Ovary (tissue), 10 donors: ENCODE measurements at places on chromosomes 3 and 15. TPM values are rescaled to one million over a fixed set of nuclear protein-coding genes. Genes with fewer than 3 reads are reported as not detected.
A peak's percentile ranks its signal among the peaks of the same experiment; 100 is the strongest.

DNA sequence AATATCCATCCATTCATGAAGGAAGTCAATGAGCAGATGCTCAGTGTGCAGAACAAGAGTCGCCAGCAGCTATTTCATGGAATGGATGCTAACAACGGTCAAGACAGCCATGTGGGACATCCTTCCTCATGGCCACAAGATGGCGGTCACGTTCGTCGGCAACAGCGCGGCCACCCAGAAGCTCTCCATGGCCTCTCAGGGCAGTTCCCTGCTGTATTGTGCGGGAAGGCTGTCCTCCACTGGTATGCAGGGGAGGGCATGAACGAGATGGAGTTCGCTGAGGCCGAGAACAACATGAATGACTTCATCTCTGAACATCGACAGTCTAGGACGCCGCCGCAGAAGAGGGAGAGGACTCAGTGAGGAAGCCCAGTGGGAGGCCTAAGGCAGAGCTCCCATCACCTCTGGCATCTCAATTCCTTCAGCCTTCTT lies 208.3 kb downstream of the TJP1 start:
- no peaks in the 10 kb centered on the region for H3K36me3 ChIP-seq
- no peak for DNase-seq
- H3K4me1 ChIP-seq = no peaks in the 10 kb centered on the region
- no peak overlapping the region for H3K27ac ChIP-seq
- no peaks in the 10 kb centered on the region for H3K27me3 ChIP-seq
- no peak overlapping the region for H3K4me3 ChIP-seq

GRCh38 chr3:61858054-61858453 lies 296.7 kb downstream of the PTPRG start:
- no peaks in the 10 kb centered on the region for H3K27me3 ChIP-seq
- DNase-seq = no peak
- peaks cover 2% of the 10 kb centered on the region for H3K4me1 ChIP-seq
- H3K4me3 ChIP-seq = no peak overlapping the region

DNA sequence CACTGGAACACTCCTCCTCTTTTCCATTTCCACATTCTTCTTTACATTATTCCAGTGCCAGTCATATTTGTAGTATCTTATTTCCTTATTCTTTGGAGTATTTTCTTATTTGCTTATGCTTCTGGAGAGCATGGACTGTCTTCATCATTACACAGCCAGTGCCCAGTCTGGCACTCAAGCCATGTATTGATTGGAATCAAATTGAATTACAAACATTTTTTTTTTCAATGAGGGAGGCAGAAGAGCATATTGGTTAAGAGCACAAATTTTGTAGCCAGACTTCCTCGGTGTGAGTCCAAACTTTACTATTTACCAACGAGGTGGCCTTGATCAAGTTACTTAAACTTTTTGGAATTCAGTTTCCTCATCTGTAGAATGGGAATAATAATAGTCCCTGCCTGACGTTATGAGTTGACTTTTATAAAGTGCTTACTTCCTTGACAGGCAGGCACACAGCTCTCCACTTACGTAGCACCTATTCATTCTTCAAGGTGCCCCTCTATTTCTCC lies 186.6 kb upstream of the BCL6 start:
- H3K27me3 ChIP-seq = no peaks in the 10 kb centered on the region
- DNase-seq = no peak
- H3K4me3 ChIP-seq = no peak overlapping the region
- H3K27ac ChIP-seq = no peak overlapping the region
- H3K4me1 ChIP-seq = no peaks in the 10 kb centered on the region

GRCh38 chr3:17852217-17852616 lies 109.8 kb upstream of the TBC1D5 start:
- no peaks in the 10 kb centered on the region for H3K36me3 ChIP-seq
- no peak overlapping the region for H3K27ac ChIP-seq
- no peak overlapping the region for H3K4me3 ChIP-seq
- H3K27me3 ChIP-seq = no peaks in the 10 kb centered on the region
- DNase-seq = no peak

DNA sequence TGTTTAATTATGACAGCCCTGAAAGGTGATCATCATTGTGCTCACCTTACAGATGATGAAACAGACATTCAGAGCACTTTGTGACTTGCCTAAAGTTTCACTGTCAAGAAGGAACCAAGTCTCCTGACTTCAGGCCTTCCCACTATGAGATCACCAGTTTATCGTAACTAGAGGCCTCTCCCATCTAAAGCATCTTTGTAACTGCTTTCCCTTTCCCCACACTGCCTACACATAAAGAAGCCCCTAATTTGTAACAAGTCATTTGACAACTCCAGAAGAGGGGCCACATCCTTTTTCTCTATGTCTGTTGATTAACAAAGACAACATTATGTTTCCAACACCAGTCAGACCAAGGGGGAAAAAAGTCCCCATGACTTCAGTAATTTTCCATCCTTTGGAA lies 1.1 kb downstream of the KLHL6 start:
- H3K27ac ChIP-seq = no peak overlapping the region
- no peaks in the 10 kb centered on the region for H3K27me3 ChIP-seq
- no peak overlapping the region for H3K4me3 ChIP-seq
- no peaks in the 10 kb centered on the region for H3K4me1 ChIP-seq

DNA sequence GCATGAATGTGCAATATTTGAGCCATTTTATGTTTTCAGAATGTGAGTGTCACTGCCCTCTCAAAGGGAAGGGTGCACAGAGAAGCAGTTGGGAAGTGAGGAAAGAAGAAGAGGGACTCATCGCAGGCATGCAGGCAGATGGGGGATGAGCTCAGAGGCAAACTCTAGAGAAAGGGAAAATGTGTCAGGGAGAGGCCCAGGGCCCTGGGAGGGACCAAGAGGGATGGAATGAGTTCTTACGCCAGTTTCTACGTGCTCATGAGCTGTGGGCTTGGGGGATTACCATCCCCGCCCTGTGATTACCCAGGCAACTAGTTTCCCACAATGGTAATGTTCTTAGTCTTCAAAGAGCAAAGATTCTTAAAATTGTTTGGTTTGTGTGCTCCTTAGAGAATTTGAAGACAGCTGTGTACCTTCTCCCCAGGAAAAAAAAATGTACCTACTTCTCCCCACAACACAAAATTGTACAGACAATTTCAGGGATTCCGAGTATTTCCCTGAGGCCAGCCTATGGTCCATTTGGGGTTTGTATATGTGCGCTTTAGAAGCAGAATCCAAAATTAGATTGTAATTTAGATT lies 17.8 kb downstream of the GCSAM start:
- no peak overlapping the region for H3K4me3 ChIP-seq
- no peak for DNase-seq
- H3K27ac ChIP-seq = no peak overlapping the region

The CAMK2N2 gene
- polyA plus RNA-seq = 0.08 TPM

- H3K4me1 ChIP-seq = no peaks in the 10 kb centered on the region
- no peaks in the 10 kb centered on the region for H3K27me3 ChIP-seq
- DNase-seq = no peak
- H3K4me3 ChIP-seq = no peak overlapping the region
These were observed 5.1 kb downstream of the SPTBN5 start for GRCh38 chr15:41888662-41889253.

The OXTR gene
- 5.0 TPM for polyA plus RNA-seq

GRCh38 chr15:75042730-75043508 lies 19.5 kb downstream of the PPCDC start:
- peak overlapping the region; percentile 90 for H3K27ac ChIP-seq
- DNase-seq = peak; percentile 72
- peaks cover 25% of the 10 kb centered on the region for H3K4me1 ChIP-seq
- no peak overlapping the region for H3K4me3 ChIP-seq
- H3K27me3 ChIP-seq = no peaks in the 10 kb centered on the region

GRCh38 chr15:72813345-72814004 lies 29.9 kb upstream of the ADPGK start:
- H3K36me3 ChIP-seq = no peaks in the 10 kb centered on the region
- H3K27ac ChIP-seq = no peak overlapping the region
- H3K4me3 ChIP-seq = no peak overlapping the region
- H3K27me3 ChIP-seq = no peaks in the 10 kb centered on the region
- no peaks in the 10 kb centered on the region for H3K4me1 ChIP-seq

The RARB gene
- 3.5 TPM for polyA plus RNA-seq

DNA sequence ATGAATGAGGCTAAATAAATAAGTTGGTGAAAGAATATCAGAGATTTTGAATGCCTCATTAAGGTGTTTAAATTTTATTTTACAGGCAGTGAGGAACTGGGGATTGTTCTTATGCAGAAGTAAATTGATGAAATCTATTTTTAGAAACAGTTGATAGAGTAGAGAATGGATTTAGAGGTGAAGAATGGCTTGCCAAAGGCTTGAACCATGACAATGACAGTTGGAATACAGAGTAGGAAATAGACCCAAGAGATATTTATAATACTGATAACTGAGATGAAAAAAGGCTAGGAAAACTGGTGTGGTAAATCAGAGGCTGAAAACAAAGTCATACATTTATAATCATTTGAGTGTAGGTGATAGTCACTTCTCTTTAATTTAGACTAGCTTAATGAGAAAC lies 39.0 kb upstream of the RBMS3 start:
- no peak overlapping the region for H3K27ac ChIP-seq
- H3K36me3 ChIP-seq = no peaks in the 10 kb centered on the region
- no peak for DNase-seq
- H3K27me3 ChIP-seq = no peaks in the 10 kb centered on the region

GRCh38 chr3:36408146-36408545 lies 27.8 kb downstream of the STAC start:
- H3K27me3 ChIP-seq = no peaks in the 10 kb centered on the region
- H3K27ac ChIP-seq = no peak overlapping the region
- no peaks in the 10 kb centered on the region for H3K4me1 ChIP-seq
- no peak overlapping the region for H3K4me3 ChIP-seq

The WHAMM gene
- polyA plus RNA-seq = 10.2 TPM

DNA sequence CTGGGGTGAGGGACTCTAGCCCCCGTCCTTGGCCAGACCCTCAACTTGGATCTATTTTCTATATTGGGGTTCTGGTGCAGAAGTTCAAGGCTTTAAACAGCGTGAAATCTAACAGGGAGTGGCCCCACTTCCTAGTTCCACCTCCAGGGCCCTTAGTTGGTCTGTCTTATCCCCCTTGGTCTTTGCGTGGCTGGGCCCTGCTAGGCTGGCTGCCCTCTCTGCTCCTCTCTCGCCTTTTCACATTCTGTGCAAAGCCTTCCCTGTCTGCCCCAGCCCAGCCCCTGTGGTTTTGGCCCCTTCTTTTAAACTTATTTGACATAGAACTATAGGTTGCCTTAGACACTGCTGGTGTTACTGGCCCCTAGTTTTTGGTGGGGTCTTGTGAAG lies 5.6 kb downstream of the PPCDC start:
- peaks cover 9% of the 10 kb centered on the region for H3K4me1 ChIP-seq
- H3K27ac ChIP-seq = no peak overlapping the region
- no peak overlapping the region for H3K4me3 ChIP-seq
- H3K27me3 ChIP-seq = no peaks in the 10 kb centered on the region
- no peaks in the 10 kb centered on the region for H3K36me3 ChIP-seq
- no peak for DNase-seq

DNA sequence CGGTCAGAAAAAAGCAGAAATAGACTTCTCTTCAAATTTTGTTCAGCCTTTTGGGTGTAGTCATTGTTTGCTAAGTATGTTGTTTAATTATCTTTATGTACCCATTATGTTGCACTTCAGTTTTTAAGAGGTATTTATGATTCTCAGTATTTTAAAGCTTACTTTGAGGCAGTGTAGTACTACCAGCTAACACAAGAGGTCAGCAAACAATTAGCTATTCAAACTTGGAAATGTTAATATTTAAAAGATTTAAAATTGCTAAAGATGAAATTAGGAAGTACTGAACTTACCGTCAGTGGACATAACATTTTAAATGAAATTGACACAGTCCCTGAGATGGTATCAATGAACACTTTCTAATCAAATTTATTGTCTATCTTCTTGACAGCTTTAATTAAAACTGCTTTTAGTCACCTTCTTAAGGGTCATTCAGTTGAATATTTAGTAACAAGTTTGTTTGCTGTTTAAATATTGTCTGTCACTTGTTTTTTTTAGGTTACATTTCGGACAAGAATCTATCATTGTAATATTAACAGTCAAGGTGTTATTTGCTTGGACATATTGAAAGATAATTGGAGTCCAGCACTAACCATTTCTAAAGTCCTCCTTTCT lies 28.1 kb downstream of the NKIRAS1 start:
- no peak overlapping the region for H3K27ac ChIP-seq
- no peak for DNase-seq
- H3K4me1 ChIP-seq = no peaks in the 10 kb centered on the region
- H3K4me3 ChIP-seq = no peak overlapping the region
- H3K36me3 ChIP-seq = no peaks in the 10 kb centered on the region
- H3K27me3 ChIP-seq = no peaks in the 10 kb centered on the region

DNA sequence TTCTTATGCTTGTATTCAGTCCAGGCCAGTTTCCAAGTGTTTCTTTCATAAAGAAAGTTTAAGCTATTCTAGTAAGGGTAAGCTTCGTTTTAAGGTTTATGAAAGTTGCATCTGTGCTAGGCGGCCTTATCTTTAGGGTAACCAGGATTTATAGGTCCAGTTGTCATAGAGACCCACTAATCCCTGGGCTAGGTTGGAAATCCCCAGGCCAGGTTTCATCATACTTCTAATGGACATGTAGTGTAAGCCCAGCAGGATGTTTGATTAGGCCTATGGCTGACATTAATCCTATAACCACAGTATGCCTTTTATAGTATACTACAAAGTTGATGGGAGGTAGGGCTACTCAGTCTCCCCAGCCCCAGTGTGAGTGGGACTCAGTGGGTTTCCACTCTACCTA lies 312.4 kb downstream of the CACNA2D3 start:
- no peak for DNase-seq
- H3K27ac ChIP-seq = no peak overlapping the region
- no peaks in the 10 kb centered on the region for H3K27me3 ChIP-seq
- H3K36me3 ChIP-seq = no peaks in the 10 kb centered on the region
- H3K4me3 ChIP-seq = no peak overlapping the region

The RETNLB gene
- not detected for polyA plus RNA-seq

DNA sequence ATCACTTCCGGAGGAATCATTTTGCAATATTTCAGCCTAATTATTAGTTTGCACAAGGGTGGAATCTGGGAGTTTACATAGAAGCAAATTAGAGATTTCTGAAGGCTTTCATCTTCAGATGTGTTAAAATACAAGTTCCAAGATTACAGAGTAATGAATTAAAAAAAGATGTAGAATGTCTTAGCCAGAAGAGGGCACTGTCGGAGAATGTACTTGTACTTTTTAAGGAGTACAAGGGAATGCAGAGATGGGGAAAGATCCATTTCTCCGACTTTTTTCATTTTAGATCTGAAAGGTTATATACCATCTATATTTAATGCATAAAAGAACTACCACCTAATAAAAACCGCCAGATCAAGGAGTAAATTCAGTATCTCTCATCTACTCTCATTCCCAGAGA lies 43.1 kb upstream of the WDR5B start:
- H3K27me3 ChIP-seq = no peaks in the 10 kb centered on the region
- DNase-seq = no peak
- no peaks in the 10 kb centered on the region for H3K36me3 ChIP-seq
- no peak overlapping the region for H3K27ac ChIP-seq
- no peaks in the 10 kb centered on the region for H3K4me1 ChIP-seq
